ENCODE measurements at places on chromosomes 2 and 18. TPM values are rescaled to one million over a fixed set of nuclear protein-coding genes. Genes with fewer than 3 reads are reported as not detected.

Gene SLC19A3
- not detected for total RNA-seq

Gene EIF5B
- 36.2 TPM for total RNA-seq

Gene DYNAP
- not detected for total RNA-seq

DNA sequence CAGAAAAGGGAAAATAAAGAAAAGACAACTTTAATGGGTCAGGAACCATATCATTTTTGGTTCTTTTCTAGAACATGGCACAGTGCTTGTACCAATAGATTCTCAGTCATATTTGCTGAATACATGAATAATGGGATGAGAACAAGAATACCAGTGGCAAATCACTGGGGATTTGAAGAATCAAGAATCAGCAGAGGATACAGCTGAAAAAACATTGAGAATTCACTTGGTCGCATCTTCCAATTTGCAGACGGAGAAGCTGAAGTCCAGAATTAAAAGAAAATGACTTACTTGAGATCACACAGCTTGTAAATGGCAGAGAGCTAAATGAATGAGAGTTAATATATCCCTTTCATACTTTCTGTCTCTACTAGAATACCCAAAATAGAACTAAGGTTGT, 362.2 kb downstream of the RAD51AP2 start:
- no peak overlapping the region for H3K4me3 ChIP-seq
- DNase-seq: no peak
- no peak overlapping the region for H3K27ac ChIP-seq
- H3K27me3 ChIP-seq: no peaks in the 10 kb centered on the region
- H3K4me1 ChIP-seq: no peaks in the 10 kb centered on the region

Gene THSD7B
- total RNA-seq: not detected

Gene CYP26B1
- total RNA-seq: not detected

Gene DNER
- not detected for total RNA-seq

Gene TOGARAM2
- 4.2 TPM for total RNA-seq

Measured in T-helper 17 cell (primary cell).